ENCODE measurements at places on chromosomes 5 and 9.

GRCh38 chr5:17379100-17379951 is 118.7 kb upstream of the TAF11L2 start:
- no peak for DNase-seq

DNA sequence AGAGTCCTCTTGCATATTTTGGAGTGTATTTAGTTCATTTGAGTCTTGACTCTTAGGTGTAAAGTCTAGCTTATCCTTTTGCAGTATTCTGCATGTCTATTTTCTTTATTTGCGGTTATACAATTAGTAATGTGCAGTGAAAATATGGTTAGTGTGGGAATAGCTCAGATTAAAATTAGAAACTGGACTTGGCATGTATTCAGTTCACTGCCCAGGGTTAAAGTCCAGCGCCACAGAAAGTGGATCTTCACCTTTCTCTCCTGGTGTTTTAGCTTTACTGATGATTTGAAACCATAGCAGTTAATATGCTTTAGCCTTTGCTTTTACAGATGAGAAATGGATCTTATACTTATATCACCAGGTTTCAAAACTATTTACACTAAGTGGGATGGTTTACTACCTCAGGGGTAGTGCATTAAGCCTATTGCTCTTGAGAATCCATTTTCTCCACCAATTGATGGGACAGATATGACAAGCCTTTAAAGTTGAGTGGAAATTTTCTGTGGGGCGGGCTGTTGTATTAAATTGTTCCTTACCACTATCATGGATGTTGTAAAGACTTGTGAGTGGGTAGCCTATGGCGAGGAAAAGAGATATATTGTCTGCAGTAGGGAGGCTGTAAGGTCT is 48.9 kb downstream of the PBX3 start:
- no peak for DNase-seq

DNA sequence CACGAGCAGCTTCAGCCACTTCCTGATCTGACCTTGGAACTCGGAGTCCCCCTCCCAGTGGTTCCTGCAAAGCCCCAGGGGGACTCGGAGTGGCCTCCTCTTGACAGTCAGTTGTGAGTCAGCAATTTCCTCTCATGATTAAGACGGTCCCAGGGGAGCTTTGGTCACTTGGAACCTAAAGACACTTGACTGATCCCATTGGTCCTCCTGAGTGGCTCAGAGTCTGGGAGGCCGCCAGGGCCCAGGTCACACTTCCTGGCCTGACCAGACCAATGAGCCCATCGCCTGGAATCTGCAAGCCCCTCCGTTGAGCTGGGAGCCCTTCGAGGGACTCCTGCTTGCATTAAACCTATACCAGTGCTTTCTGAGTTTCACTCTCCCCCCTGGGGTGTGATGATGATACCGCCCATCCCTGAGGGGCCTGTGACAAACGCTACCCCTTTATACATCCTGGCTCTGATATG is 29.1 kb downstream of the TSPAN17 start:
- no peak for DNase-seq

DNA sequence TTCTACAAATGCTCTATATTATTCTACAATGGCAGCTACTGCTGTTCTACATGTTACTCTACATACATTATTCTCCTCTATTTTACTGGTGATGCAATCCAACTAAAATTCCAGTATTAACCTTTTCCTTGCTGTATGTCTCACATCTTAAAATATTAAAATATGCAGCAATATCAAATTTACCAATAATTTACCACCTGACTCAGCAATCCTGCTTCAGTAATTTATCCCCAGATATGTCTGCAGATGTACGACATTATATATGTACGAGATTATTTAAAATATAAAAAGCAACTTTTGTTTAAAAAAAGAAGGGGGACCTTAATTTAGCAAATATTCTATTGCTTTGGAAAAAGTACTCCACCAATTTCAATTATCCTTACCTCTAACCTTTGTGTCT is 11.6 kb downstream of the KIF3A start:
- DNase-seq, result no peak

- DNase-seq, result no peak
Measured at GRCh38 chr5:143217065-143217803, 186.3 kb downstream of the NR3C1 start.

GRCh38 chr5:96761618-96762017 is 46.1 kb downstream of the ERAP1 start:
- no peak for DNase-seq

GRCh38 chr9:107942291-107942690 is 452.7 kb upstream of the KLF4 start:
- DNase-seq, result no peak
